ENCODE measurements at places on chromosomes 4 and X.

DNA sequence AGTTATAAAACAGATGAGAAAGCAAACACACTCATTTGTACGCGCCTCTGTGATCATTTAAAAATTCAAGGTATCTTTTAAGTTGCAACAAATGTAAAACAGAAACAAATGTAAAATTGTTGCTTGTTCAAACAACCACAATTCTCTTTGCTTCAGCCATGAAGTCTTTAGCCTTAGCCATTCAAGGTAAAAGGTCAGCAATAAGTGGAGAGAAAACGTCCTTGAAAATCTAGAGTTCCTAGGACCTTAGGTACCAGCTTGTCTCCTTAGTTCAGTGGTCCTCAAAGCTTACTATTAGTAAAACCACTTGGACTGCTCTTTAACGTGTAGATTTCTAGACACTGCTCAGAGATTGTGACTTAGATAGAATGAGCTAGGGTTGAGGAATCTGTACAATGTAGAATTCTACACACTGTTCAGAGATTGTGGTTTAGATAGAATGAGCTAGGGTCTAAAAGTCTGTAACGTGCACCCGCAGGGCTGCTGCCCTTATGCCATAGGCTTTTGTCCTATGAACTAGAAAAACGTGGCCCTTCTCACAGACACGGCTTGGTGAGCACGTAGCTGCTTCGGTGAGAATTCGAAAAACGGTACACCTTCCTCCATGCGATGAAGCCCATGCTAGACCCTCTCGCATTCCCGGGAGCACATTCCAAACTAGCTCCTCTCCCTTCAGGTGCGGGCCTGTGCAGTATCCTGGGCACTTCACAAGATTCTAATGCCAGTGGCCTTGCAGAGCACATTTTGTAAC lies 1.7 kb downstream of the PLAC8 start:
- no peak for DNase-seq

- no peak for DNase-seq
Observed at GRCh38 chr4:81213671-81214070, 1.4 kb downstream of the PRKG2 start.

- DNase-seq: no peak
Observed at GRCh38 chr4:100574607-100575006, 56.8 kb upstream of the EMCN start.

DNA sequence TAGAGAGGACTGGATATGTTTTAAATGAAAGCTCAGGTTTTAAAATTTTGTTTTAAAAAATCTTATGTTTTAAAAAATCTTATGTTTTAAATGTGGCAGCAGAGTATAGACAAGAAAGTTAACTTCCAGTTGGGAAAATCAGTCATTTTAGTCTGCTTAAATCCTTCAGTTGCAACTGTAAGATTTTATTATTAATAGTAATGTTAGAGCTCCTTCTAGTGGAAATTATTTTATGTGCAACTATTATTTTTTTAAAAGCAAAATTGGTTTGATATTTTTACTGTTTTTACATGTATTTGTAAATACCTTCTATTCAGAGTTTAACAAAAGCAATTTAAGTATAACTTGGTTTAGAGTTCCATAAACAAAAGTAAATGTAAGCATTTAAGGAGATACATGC lies 8.5 kb upstream of the NUDT6 start:
- DNase-seq: no peak

- no peak for DNase-seq
Observed at GRCh38 chr4:62037571-62037970, 837.4 kb downstream of the ADGRL3 start.

DNA sequence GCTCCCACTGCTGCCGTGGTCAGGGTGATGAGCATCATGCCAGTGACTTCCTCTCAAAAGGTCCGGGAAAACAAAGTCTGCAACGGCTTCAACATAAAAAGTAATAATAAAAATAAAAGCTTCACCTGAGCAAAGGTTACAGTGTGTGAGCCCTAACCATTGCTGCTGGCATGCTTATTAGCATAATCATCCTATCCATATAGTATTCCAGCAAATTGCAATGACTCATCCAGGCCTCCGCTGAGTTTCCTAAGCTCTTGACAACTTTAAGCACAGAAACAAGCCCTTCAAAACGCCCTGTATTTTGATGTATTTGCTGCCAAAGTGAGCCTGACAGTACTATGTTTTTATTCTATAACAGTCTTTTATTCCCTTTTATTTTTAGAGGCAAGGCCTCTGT lies 100.5 kb downstream of the AASDH start:
- DNase-seq: no peak

GRCh38 chr4:189143263-189143952 lies 797.3 kb upstream of the FRG1 start:
- no peak for DNase-seq

DNA sequence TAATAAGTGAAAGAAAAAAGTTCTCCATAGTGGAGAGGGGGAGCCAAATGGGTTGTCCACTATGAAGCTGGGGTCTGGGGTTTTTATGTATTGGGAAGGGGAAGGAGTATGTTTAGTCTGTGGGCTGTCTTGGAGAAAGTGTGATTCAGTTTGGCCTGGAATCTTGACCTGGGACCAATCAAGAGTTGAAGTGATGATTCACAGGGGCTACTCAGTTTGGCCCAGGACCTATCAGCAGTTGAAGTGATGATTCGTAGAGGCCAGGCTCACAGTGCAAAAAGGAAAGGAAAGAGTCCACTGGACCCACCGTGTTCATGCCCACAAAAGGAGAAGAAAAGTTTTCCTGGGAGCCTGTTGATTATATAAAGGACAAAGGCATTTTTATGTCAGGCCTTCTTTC lies 47.3 kb upstream of the RAB9B start:
- no peak for DNase-seq

DNA sequence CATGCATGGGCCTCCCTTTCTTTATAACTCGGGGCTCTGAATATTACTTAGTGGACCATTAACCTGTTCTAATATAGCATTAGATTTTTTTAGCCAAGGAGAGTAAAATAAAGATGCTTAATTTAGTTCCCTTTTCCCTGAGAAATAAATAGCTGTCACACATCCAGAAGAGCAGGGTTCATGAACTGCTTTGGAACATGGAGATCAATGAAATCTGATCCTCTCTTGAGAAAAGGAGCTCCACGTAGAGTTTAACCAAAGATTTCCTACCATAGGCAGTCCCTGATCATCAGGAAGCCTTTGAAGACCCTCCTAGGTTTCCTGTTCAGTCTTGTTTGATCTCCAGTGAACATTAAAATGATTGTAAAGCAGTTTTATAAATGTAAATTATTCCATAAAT lies 8.5 kb upstream of the PCDH19 start:
- no peak for DNase-seq

DNA sequence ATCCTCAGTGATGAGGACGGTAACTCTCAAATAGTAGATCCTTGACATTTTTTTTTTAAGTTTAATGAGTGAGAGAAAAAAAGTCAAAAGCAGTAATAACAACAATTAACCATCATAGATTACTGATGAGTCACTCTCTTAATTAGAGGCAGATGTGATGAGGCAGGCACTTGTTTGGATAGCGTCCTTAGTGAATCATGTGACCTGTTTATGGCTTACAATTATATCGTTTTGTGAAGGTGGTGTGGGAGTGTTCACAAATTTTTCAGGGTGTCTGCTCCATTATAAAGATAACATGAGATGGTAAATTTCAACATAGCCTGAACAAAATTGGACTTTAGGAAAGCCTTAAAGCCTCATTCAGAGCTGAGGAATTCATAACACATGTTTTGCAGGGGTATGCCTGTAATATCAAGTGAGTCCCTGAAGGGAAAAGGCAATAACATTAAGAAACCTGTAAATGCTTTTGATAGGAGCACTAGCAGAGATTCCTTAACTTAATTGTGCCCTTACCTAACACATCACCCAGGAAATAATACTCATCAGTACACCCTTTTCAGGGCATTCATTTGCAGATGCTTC lies 51.9 kb upstream of the XIAP start:
- no peak for DNase-seq

GRCh38 chrX:139533444-139533843 lies 2.9 kb downstream of the F9 start:
- no peak for DNase-seq

GRCh38 chr4:166996216-166996615 lies 238.1 kb downstream of the SPOCK3 start:
- no peak for DNase-seq

GRCh38 chr4:73211968-73212367 lies 46.6 kb downstream of the ANKRD17 start:
- no peak for DNase-seq

- no peak for DNase-seq
Observed at GRCh38 chr4:73438048-73438447, 2.0 kb downstream of the AFP start.

DNA sequence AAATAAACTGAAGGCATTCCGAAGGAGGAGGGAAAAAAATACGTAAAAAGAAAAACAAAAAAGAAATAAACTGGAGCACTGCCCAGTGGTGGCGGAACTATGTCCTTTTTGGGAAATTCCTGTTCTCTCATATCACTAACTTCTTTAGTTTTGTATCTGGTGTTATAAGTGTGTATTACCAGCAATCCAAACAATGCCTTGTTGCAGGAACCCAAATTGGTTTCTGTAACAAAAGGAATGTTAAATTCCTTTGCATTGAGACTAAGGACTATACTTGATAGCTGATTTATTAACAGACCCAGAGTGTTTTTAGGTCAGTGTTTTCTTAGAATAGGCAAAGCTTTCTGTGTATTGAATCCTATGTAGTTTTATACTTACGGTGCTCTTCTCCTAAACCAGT lies 6.6 kb downstream of the CCNG2 start:
- DNase-seq: no peak

- no peak for DNase-seq
Observed at GRCh38 chrX:42988700-42989099, 210.7 kb upstream of the PPP1R2C start.

DNA sequence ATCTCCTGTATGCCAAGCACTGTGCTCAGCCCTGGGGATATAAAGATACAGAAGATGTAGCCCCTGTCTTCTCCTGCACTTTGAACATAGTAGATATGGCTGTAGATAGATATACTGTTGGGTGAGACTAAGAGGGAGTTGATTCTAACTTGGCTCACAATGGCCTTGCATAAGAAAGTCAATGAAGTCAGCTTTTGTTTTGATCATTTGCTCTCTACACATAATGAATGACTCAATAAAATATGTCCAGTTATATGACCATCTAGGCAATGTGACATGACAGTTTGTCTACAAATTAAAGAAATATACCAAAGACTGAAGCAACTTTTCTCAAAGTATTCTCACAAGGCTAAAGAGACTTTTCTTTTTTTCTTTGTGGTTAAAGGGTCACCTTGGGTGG lies 147.6 kb upstream of the DIPK2B start:
- no peak for DNase-seq

DNA sequence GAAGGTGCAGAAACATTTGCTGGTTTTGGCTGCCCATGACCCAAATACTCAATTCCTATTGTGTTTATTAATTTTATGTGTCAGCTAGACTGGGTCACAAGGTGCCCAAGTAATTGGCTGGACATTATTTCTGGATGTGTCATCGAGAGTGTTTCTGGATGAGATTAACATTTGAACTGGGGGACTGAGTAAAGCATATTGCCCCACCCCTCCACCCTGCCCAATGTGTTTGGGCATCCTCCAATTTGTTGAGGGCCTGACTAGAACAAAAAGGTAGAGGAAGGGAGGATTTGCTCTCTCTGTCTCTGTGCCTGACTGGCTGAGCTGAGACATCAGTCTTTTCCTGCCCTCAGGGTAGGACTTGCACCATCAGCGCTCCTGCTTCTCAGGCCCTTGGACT lies 29.7 kb upstream of the LCORL start:
- DNase-seq: no peak

DNA sequence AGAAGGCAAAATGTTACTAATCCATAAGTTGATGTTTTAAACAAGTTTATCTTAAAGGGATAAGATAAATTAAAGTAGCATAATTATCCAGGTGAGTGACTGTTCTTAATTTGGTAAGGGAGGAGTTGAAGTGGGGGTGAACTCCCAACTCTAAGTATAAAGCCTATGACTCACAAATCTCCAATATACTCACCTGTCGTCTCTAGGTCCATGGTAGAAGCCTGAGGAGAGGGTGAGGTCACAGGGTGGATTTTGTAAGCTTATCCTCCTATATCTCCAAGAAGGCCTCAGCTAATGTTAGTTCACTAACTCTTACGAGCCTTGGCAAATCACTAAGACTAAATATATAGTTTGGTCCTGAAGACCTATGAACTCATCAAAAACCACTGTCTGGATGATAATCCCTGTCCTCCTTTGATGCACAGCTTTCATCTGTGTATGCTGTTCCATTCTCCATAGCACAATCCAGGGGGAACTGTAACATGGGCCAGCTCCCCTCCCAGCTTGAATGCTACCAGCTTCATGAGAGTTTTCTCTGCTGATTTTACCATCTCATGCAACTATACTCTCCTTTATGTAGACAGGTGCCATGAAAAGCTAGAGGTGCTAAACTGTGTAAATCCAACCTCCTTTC lies 158.7 kb downstream of the BTC start:
- no peak for DNase-seq

DNA sequence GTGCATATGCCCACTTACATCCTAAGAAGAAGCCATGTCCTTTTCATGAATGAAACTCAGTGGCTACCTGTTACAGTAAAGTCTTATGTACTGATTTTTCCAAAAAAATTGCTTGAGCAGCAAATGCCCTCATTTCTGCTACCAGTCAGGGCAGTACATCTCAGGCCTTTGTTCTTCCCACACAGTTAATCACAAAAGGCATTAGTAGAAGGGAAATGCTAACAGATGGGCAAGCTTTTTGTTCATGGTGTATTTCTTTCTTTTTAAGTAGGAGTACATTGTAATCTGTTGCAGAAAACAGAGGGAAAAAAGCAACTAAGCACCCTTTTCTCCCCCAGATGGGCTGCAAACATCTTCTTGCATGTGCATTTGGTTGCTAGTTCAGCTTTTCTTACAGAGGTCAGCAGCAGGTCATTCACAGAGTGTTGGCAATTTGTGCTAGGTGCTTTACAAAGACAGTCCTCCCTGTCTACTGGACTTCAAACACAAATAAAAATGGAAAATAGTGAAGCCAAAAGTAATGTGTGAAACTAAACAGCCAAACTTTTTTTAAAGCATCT lies 373.4 kb downstream of the PRDM5 start:
- DNase-seq: no peak

- DNase-seq: no peak
Observed at GRCh38 chrX:46686003-46686645, 72.8 kb downstream of the SLC9A7 start.

GRCh38 chr4:5921101-5921980 lies 28.5 kb upstream of the CRMP1 start:
- no peak for DNase-seq

Data from NCI-H510A (cell line).